Stimulated activated naive CD8-positive, alpha-beta T cell treated with anti-CD3 and anti-CD28 coated beads, Interleukin-15, amount 100 ng/mL, for 72 hours (primary cell): ENCODE measurements at places on chromosomes 5 and 9.

- DNase-seq, result no peak
Observed at GRCh38 chr9:113901221-113901688, 25.1 kb downstream of the ZNF618 start.

GRCh38 chr5:131196331-131196730 lies 25.6 kb downstream of the LYRM7 start:
- DNase-seq, result no peak

- DNase-seq, result no peak
Observed at GRCh38 chr9:120375316-120375715, 204.7 kb downstream of the CDK5RAP2 start.

DNA sequence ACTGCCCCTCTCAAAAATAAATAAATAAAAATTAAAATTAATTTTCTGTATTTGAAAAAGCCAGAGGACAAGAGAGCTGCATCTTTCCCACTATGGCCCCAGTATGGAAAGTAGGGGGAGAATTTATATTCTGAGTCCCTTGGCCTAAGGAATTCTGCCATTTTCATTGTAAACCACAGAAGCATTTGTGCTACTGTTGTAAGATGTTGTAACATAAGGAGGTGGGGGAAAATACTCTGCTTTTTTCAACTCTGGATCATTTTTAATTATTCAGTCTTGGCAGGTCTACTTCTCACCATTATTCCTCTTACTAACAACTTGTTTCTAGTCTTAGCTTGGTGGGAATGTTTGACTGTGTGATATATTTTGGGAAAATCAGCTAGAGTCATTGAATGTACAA lies 52.3 kb upstream of the APC start:
- DNase-seq, result no peak

DNA sequence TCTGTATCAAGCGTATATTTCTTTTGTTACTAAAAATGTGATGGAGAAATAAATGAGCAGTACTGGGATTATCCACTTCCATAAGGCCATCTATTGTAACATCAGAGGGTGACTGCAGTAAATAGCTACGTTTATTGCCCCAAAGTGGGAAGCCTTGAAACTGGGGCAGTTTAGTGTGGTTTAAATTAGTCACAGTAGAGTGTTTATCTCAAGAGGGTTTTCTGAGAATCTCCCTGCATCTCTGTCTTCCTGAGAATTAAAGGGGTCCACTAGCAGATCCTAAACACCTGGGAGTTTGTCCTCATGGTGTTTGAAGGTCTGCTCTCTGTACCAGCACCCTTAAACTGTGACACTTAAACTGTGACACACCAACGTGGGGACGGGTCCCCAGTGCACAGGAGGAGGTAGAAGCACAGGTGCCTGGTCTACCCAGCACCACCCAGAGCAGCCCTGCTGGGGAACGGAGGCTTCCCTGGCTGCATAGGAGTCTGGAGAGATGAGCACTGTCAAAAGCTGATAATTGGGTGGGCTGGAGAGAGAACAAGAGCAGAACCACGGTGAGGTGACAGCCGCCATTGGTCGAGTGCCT lies 25.2 kb downstream of the PRRC2B start:
- no peak for DNase-seq

DNA sequence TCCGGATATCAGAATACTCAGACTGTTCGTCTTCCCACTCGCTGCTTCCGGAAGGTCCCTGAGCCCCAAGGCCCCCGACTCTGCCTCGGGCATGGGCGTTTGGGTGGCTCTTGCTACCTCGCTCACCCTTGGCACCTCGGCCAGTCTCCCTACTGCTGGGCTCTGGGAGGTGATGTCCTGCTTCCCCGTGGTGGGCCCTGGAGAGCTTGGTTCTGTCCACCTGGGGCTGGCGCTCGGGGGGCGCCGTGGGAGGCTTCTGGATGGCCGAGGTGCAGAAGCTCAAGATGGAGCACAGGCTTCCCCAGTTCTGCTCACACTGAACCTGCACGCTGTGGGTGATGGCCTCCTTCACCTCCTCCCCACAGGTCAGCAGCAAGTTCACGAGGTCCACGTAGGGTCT lies 10.4 kb downstream of the STC2 start:
- DNase-seq, result no peak

- no peak for DNase-seq
Observed at GRCh38 chr9:134235366-134235765, 71.0 kb upstream of the RNU6ATAC start.

GRCh38 chr5:98994611-98995010 lies 65.8 kb upstream of the CHD1 start:
- DNase-seq, result no peak

- DNase-seq, result no peak
Observed at GRCh38 chr5:153551537-153552079, 61.1 kb downstream of the GRIA1 start.

GRCh38 chr5:131289738-131290137 lies 25.9 kb downstream of the CDC42SE2 start:
- no peak for DNase-seq

GRCh38 chr5:6710551-6711318 lies 2.5 kb upstream of the TENT4A start:
- DNase-seq, result no peak

- no peak for DNase-seq
Observed at GRCh38 chr5:160315968-160316367, 3.6 kb upstream of the CCNJL start.

- no peak for DNase-seq
Observed at GRCh38 chr5:67129768-67130167, 66.8 kb downstream of the CD180 start.

DNA sequence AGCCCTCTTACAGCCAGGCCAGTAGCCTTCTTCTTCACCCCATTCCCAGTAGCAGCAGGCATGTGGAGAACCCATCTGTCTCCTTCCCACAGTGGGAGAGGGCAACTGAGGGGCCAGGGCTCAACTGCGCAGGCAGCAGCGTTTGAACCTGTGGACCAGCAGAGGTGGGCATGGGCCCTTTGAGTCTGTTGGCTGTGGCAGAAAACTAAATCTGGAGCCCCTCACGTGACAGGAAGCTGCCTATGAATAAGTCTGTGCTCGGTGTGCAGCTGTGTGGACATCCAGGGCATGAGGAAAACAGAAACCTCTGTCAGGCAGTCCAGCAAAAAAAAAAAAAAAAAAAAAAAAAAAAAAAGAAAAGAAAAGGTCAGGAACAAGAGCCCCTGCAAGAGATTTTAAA lies 189.2 kb upstream of the NR3C1 start:
- DNase-seq, result no peak

DNA sequence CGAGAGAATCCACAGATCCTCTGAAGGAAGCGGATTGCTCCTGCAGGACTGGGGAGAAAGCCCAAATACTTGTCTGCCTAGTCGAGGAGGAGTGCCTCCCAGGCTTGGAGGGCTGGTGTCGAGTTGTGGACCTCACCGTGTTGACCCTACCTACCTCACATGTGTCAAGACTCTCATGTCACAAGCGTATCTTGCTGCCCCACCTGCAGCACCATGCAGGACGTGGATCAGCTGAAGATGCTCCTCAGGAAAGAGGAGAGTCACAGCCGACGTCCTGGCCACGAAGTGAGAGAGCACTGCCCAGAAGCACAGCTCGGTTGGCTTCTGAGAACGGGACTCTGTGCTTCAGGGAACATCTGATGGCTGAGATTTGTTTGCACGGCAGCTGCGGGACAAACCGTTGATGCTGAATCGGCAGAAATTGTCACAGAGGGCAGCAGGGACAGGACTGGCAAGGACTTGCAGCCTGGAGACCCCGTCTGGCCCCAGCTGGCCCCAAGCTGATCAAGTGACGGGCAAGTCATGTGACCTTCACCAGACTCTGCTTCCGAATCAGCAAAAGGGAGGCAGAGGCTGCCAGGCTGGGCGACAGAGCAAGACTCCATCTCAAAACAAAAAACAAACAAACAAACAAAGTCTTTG lies 119.1 kb upstream of the ITGA1 start:
- no peak for DNase-seq

GRCh38 chr9:76219560-76220151 lies 174.6 kb downstream of the RFK start:
- DNase-seq, result no peak

- DNase-seq, result no peak
Observed at GRCh38 chr5:1399737-1400136, 45.5 kb downstream of the SLC6A3 start.

- DNase-seq, result no peak
Observed at GRCh38 chr5:140189253-140189652, 14.3 kb downstream of the CYSTM1 start.

DNA sequence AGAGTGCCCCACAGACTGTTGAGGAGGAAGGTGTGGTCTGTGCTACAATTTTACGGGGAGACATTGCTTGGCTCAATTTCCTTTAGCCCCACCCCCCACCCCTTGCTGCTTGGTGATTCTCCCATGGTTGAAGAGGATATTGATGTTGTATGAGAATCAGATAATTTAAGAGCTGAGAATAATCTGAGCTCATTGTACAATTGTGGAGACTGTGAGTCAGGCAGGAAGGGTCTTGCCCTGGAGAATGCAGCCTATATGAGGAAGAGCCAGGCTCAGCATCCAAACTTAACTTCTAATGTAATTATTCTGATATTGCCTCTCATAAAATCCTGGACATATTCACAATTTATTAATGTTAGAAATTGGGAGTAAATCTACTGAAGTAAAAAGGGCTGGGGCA lies 26.1 kb upstream of the OR2S2 start:
- DNase-seq, result no peak

GRCh38 chr5:95057615-95058014 lies 227.3 kb downstream of the MCTP1 start:
- no peak for DNase-seq

DNA sequence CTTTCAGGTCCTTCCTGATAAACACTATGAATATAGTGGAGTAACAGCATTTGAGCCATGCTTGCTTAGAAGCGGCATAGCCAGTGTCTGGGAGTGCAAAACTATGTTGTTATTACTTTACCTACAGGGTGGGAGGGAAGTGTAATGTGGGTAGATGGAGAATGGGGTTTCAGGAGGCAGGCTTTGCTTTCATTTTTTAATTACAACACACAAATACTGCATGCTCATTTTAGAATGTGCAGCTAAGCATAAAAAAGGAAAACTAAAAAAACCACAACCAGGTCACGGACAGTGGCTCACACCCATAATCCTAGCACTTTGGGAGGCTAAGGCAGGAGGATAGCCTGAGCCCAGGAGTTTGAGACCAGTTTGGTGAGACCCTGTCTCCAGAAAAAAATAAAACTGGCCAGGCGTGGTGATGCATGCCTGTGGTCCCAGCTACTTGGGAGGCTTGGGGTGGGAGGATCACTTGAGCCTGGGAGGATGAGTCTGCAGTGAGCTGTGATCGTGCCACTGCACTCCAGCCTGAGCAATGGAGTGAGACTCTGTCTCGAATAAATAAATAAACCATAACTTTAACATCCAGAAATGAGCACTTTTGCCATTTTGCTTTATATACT lies 20.2 kb downstream of the HAVCR1 start:
- no peak for DNase-seq

DNA sequence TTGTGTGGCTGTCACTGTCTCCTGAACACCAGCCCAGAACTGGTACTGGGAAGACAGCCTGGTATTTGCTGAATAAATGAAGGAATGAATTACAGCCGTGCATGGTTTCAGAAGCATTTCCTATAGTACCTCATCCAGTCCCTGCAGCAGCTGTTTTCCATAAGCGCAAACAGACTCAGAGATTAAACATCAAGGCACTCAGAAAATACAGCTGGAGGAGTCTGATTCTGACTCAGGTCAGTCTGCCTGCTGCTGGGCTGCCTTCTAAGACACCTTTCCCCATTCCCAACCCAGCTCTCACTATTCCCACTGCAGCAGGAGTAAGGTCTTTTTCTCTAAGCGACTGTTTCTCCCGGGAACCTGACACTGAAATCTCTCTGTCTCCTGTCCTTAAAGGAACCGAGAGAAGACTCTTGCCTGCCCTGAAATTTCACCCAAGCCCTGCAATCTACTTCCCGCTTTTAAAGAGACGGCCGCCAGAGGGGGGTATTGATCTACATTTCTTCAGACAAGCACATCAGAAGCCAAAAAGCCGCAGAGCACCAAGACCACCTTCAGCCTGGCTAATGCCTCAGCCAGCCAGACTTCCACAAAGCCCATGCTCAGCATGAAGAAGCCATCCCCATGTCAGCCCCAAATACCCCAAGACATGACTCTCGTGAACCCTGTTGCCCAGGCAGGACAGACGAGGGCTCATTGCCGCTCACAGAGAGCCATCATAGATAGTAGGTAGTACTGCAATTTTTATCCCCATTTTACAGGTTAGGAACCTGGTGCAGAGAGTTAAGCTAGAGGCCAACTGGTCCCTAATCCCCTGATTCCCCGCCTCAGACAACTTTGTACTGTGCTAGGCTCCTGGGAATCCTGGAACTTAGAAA lies 5.4 kb upstream of the FOXI1 start:
- peak; percentile 61 for DNase-seq

GRCh38 chr9:119765632-119766175 lies 396.5 kb upstream of the BRINP1 start:
- no peak for DNase-seq

GRCh38 chr5:115379622-115380344 lies 83.3 kb upstream of the CCDC112 start:
- DNase-seq, result peak; percentile 11

- no peak for DNase-seq
Observed at GRCh38 chr9:34526026-34526425, 3.2 kb upstream of the ENHO start.

- no peak for DNase-seq
Observed at GRCh38 chr9:116596646-116597045, 90.5 kb upstream of the TRIM32 start.

- DNase-seq, result peak; percentile 91
Observed at GRCh38 chr9:126985870-126986498, 71.4 kb downstream of the RALGPS1 start.

- DNase-seq, result peak; percentile 26
Observed at GRCh38 chr5:855771-856530, 5.2 kb upstream of the ZDHHC11 start.

- DNase-seq, result no peak
Observed at GRCh38 chr9:98597236-98597771, 111.4 kb downstream of the GABBR2 start.

- DNase-seq, result no peak
Observed at GRCh38 chr9:98882569-98882923, 61.2 kb upstream of the COL15A1 start.

- no peak for DNase-seq
Observed at GRCh38 chr5:156181656-156182055, 145.3 kb upstream of the SGCD start.

DNA sequence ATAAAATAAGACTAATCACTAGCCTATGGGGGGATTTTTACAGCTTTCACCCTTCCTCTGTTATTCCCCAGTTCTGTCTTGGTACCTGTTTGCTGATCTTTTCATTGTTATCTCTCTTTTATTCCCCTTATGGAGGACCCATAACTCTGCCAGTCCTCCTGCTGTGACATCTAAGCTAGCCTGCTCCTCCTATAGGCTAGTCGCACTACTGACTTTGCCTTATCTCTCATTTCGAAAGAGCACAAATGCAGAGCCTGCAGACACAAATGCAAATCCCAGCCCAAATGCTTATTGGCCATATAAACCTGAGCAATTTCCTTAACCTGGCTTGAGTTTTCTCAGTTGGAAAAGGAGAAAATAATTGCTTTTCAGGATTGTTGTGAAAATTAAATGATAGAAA lies 59.1 kb upstream of the CAMK4 start:
- no peak for DNase-seq
